ENCODE measurements at places on chromosomes 13 and 19. TPM values are rescaled to one million over a fixed set of nuclear protein-coding genes. Genes with fewer than 3 reads are reported as not detected.

The BEST2 gene
- 0.09 TPM for polyA plus RNA-seq

The HSPB6 gene
- 816 TPM for polyA plus RNA-seq

DNA sequence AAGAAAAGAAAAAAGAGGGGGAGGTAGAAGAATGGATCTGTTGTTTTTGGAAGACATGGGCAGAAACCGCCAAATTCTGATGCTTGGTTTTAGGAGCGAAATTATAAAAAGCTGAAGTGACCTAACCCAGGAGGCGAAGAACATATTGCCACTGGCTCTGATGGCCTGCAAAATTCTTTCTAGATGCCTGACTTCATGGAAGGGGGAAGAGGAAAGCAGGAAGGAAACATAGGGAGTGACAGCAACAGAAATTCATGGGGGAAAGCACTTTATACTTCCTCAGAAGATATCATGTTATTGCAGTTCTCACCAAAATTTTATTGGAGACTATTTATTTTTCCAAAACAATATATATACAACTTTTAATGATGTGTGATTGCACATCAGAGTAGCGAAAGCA lies 213.5 kb downstream of the DLEU7 start:
- no peak for DNase-seq

- DNase-seq: no peak
These were observed 325.1 kb downstream of the DCT start for GRCh38 chr13:94154367-94154766.

The ZNF540 gene
- polyA plus RNA-seq: 3.6 TPM

DNA sequence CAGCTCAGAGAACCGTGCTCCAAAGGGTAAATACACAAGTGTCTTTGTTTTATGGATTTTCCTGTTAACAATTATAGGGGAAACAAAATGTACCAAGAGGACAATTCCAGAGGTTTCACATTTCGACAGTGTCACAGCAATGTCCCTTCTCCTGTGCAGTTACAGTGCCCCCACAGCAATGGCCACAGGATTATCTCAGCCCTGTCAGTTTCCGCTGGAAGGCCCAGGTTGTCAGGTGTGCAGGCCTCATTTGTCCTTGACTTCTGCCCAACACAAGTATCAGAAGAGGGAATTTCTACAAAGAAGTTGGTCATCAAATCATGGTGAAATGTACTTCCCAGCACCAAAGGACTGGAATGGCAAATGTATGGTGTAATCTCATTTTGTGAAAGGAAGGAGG lies 11.2 kb upstream of the N4BP2L2 start:
- no peak for DNase-seq

The ZNF431 gene
- polyA plus RNA-seq: 24.4 TPM

DNA sequence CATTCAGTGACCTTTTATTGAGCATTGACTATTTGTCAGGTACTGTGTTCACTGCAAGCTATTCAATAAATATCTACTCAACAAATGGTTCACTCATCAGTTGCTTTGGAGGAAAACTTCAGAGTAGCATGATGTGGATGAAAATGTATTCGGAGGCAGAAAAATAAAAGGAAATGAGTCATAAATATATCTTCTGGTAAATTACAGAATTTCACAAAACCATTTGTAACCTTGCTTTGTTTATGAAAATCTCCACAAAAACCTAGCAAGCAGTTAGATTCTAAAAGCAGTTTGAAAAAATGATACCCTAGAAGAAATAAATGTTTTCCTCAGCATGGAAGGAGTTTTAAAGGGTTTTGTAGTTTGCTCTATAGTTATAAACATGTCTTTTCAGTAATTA lies 399.6 kb downstream of the LMO7 start:
- DNase-seq: no peak

The ZNF317 gene
- 20.1 TPM for polyA plus RNA-seq

GRCh38 chr19:16454351-16454918 lies 17.3 kb downstream of the EPS15L1 start:
- no peak for DNase-seq

DNA sequence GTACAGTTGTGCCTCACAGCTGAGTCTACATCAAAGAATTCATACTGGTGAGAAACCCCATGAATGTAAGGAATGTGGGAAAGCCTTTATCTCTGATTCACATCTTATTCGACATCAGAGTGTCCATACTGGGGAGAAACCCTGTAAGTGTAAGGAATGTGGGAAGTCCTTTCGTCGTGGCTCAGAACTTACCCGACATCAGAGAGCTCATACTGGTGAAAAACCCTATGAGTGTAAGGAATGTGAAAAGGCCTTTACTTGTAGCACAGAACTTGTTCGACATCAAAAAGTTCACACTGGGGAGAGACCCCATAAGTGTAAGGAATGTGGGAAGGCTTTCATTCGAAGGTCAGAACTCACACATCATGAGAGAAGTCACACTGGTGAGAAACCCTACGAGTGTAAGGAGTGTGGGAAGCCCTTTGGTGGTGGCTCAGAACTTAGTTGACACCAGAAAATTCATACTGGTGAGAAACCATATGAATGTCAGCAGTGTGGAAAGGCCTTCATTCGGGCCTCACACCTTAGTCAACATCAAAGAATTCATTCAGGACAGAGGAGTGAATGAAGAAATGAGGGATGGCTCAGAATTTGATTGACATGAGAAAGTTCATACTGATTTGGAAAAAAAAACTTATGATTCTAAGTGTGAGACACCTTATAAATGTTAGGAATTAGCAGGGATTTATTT lies 80.9 kb upstream of the ZNF420 start:
- DNase-seq: no peak
